ENCODE measurements at places on chromosomes 5 and 9. TPM values are rescaled to one million over a fixed set of nuclear protein-coding genes. Genes with fewer than 3 reads are reported as not detected.

GRCh38 chr5:134447815-134448520 lies 36.3 kb upstream of the CDKN2AIPNL start:
- H3K27ac ChIP-seq, result no peak overlapping the region
- H3K27me3 ChIP-seq, result no peaks in the 10 kb centered on the region
- DNase-seq, result no peak
- H3K4me3 ChIP-seq, result no peak overlapping the region

DNA sequence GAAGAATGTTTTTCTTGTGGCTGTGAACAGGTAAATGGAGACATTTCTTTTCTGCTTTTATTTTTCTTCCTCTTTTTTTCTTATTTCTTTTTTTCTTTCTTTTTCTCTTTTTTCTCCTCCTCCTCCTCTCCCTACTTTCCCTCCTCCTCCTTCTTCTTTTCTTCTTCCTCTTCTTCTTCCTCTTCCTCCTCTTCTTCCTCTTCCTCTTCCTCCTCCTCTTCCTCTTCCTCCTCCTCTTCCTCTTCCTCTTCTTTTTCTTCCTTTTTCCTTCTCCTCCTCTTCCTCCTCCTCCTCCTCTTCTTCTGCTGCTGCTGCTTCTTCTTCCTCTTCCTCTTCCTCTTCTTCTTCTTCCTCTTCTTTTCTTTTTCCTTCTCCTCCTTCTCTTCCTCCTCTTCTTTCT lies 65.3 kb upstream of the NTRK2 start:
- H3K4me1 ChIP-seq, result peaks cover 4% of the 10 kb centered on the region
- H3K27ac ChIP-seq, result no peak overlapping the region
- DNase-seq, result no peak

GRCh38 chr5:1019001-1019905 lies 10.7 kb downstream of the NKD2 start:
- H3K36me3 ChIP-seq, result no peaks in the 10 kb centered on the region
- peaks cover 8% of the 10 kb centered on the region for H3K27me3 ChIP-seq
- H3K27ac ChIP-seq, result no peak overlapping the region
- no peak for DNase-seq
- H3K4me3 ChIP-seq, result no peak overlapping the region

DNA sequence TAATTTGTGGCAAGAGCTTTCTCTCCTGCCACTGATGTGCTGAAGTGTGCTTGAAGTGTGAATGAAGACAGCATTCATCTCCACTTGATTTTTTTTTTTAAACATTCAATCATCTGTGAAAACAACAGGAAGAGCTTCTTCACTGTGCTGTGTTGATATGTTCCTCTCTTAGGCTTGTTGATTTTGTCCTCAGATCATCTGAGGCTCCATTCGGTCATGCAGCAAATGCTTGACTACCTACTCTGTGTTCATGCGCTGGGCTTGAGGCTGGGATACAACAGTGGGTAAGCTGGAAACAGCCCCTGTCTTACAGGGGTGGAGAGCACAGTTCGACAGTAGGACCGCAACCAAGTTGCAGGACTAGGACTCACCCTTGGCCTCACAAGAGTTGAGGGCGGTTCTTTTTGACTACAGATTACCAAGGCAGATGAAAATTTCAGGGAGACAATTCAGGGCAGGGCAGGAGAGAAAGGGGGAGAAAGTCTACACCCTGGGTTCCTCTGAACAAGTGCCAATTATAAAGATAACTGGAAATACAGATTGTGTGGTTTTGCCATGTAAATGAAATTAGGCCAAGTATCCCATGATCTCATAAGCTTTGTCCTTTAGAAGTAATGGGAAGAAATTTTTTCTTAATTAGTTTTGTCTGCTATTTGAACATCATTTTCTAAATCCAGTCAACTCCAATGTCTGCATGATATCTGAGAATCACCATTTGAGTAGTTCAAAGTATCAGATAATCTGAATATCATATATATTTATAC lies 31.0 kb upstream of the F2R start:
- H3K36me3 ChIP-seq, result no peaks in the 10 kb centered on the region
- H3K27ac ChIP-seq, result no peak overlapping the region
- H3K4me1 ChIP-seq, result no peaks in the 10 kb centered on the region

GRCh38 chr5:56673171-56673570 lies 142.2 kb upstream of the MAP3K1 start:
- no peaks in the 10 kb centered on the region for H3K27me3 ChIP-seq
- no peaks in the 10 kb centered on the region for H3K36me3 ChIP-seq
- H3K4me3 ChIP-seq, result no peak overlapping the region
- H3K27ac ChIP-seq, result no peak overlapping the region

DNA sequence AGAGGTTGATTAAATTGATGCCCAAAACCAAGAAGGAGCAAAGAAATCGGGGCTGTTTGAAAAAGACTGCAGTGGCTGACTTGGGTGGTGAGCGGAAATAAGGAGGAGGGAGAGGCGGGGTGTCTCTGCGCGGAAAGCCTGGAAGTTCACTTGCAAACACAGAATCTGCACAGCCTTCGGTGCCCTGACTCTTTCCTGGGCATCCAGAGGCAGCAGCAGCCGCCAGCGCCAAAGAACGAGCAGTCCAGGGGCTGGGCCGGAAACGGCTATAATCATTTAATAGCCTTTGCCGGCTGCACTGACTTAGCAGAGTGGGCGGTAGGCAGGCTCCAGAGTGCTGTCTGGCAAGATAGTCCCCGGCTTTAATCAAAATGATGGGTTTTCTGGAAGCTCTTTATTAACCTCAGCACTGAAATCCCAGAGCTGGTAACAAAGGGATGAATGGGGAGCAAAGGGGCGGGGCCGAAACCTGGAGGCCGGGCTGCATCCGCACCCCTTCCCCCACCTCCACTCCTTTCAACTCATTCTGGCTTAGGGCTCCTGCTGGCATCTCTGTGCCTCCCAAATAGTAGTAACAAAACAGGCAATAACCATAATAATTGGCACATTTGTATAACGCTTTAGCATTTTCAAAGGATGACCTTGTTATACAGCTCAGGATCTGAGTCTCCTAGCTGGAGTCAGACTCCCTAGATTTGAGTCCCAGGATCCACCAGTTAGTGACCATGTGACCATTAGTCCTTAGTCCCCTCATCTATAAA lies 35.7 kb downstream of the PCDHAC2 start:
- no peaks in the 10 kb centered on the region for H3K36me3 ChIP-seq
- H3K27me3 ChIP-seq, result peaks cover 3% of the 10 kb centered on the region
- peak; percentile 31 for DNase-seq
- H3K4me3 ChIP-seq, result peak overlapping the region; percentile 14
- no peak overlapping the region for H3K27ac ChIP-seq

The BTNL8 gene
- total RNA-seq, result 0.09 TPM

DNA sequence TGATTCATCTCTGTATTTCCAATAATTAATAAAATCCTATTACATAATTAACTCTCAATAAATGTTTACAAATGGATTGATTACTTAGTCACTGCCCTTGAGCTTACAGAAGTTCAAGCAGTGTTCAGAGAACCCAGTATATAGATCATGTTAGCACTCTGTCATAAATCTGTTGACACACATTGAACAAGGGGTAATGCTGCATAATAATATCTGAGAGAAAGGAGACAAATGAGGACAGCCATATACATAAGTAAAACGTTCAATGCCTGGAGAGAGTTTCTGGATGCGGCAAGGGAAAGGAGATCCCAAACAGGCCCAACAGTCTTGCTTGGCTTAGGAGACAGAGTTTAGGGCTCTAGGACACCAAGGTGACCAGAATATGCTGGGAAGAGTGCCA lies 270.2 kb downstream of the FBXL17 start:
- no peaks in the 10 kb centered on the region for H3K27me3 ChIP-seq
- no peaks in the 10 kb centered on the region for H3K36me3 ChIP-seq
- DNase-seq, result no peak
- H3K4me1 ChIP-seq, result no peaks in the 10 kb centered on the region
- no peak overlapping the region for H3K27ac ChIP-seq

The CLINT1 gene
- 39.9 TPM for total RNA-seq

The PRR16 gene
- total RNA-seq, result 6.0 TPM

The AMBP gene
- 0.58 TPM for total RNA-seq

DNA sequence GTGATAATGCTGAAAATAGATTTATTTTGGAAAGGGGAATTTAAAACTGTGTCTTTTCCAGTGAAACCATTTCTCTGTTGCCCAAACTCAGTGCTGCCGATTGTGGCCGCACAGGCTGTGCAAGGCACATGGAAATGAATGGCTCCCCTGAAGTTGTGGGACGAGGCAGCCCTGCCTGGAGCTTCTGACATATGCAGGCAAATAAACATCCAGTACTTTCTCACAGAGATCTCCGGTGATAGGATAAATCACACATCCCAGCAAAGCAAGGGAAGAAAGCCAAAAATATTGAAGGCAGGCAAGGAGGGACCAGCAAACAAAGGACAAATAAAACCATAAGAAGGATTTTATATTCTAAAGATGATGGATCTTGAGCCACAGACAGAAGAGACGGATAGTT lies 464.5 kb downstream of the MTRR start:
- peaks cover 3% of the 10 kb centered on the region for H3K4me1 ChIP-seq
- H3K4me3 ChIP-seq, result no peak overlapping the region
- no peaks in the 10 kb centered on the region for H3K36me3 ChIP-seq

DNA sequence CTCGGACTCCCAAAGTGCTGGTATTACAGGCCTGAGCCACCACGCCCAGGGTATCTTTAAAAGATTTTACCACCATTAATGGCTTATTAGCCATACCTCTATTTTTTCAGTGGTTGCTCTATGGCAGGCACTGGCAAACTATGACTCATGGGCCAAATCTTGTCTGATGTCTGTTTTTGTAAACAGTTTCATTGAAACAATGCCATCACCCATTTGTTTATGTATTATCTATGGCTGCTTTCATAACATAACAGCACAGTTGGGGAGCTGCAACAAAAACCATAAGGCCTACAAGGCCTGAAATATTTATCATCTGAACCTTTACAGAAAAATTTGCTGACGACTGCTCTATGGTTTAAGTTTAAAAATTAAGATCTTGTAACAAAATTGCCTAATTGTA lies 66.8 kb downstream of the SLC38A9 start:
- no peaks in the 10 kb centered on the region for H3K4me1 ChIP-seq
- no peak overlapping the region for H3K4me3 ChIP-seq
- DNase-seq, result no peak

The SVEP1 gene
- total RNA-seq, result 28.5 TPM

DNA sequence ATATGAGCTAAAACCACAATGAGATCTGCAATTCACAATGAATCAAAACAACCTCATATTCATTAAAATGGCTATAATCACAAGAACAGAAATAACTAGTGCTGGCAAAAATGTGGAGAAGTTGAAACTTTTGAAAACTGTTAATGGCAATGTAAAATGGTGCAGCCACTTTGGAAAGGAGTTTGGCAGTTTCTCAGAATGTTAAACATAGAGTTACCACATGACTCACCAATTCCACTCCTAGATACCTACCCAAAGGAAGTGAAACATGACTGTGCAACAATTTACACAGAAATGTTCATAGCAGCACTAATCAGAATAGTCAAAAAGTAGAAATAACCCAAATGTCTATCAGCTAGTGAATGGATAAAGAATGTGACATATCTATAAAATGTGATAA lies 862.2 kb downstream of the DTWD2 start:
- H3K4me3 ChIP-seq, result no peak overlapping the region
- H3K27ac ChIP-seq, result no peak overlapping the region
- no peak for DNase-seq
- H3K4me1 ChIP-seq, result no peaks in the 10 kb centered on the region

DNA sequence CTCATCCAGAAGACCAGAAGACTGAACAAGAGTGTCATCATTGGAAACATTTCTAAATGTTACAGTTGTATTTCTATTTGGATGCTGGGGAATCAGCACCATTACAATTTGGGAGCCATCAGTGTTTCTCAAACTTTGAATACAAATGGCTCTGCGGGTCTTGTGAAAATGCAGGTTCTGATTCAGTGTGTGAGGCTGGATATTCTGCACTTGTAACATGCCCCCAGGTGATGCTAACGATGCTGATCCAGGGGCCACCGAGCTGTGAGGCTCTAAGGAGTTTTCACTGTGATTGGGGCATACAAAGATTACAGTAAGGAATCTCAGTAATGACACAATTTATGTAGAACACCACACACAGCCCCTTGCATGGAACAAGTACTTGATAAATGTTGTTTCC lies 167.7 kb downstream of the ACTL7B start:
- H3K27ac ChIP-seq, result peak overlapping the region; percentile 55
- no peak for DNase-seq
- H3K4me1 ChIP-seq, result no peaks in the 10 kb centered on the region
- H3K4me3 ChIP-seq, result no peak overlapping the region
- H3K36me3 ChIP-seq, result no peaks in the 10 kb centered on the region

The FOXD4L6 gene
- total RNA-seq, result 0.13 TPM

DNA sequence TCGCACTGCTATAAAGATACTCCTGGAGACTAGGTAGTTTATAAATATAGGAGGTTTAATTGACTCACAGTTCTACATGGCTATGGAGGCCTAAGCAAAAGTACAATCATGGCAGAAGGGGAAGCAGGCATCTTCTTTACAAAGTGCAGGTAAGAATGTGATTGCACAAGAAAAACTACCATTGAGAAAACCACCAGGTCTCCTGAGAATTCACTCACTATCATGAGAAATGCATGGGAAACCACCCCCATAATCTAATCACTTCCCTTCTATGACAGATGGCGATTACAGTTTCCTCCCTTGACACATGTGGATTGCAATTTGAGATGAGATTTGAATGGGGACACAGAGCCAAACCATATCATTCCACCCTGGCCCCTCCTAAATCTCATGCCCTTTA lies 121.2 kb upstream of the ST8SIA4 start:
- H3K4me3 ChIP-seq, result no peak overlapping the region
- H3K27me3 ChIP-seq, result no peaks in the 10 kb centered on the region
- no peaks in the 10 kb centered on the region for H3K36me3 ChIP-seq
- no peak overlapping the region for H3K27ac ChIP-seq
- no peak for DNase-seq

The PCDHB6 gene
- total RNA-seq, result 0.80 TPM

The IFNE gene
- total RNA-seq, result not detected

The CCNO gene
- total RNA-seq, result 0.04 TPM

DNA sequence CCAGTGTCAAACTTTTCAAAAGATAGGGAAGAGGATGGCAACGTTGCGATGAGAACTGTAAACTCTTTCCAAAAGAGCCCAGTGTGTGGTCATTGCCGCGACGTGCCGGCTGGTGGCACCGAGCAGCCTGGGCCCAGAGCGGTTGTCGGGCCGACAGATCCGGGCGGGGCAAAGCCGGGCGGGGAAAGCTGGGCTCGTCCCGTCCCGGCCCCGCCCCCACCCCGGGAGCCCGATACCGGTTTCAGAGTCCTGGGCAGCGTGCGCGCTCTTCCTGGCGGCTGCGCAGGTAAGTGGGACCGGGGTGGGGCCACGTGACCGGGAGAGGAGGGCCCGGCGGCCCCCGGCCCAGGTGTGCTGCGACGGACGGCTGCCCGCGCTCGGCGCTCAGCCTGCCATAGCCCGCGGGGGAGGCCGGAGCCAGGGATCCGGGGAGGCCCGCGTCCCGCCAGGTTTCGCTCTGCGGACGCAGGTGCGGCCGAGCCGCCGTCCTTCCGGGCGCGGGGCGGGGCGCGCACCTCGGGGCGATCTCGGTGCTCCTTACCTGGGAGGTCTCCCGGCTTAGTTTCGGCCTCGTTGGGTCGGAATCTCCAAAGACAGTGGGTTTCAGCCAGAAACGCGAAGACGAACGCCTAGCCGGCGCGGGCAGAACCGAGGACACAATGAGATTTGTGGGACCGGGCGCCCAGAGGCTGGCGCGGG lies at the start of gene MARVELD2:
Gene MARVELD2, plus strand, starts transcription at position 232 of the 699 bp plus-strand sequence. CDS start 4,270 bp downstream, outside the sequence.
- no peaks in the 10 kb centered on the region for H3K4me1 ChIP-seq
- peak; percentile 21 for DNase-seq

GRCh38 chr5:8304341-8304740 lies 435.4 kb downstream of the MTRR start:
- peak; percentile 72 for DNase-seq
- H3K4me3 ChIP-seq, result no peak overlapping the region
- H3K27me3 ChIP-seq, result no peaks in the 10 kb centered on the region
- no peaks in the 10 kb centered on the region for H3K36me3 ChIP-seq
- H3K27ac ChIP-seq, result no peak overlapping the region
- H3K4me1 ChIP-seq, result no peaks in the 10 kb centered on the region
